ENCODE measurements at places on chromosomes 13 and 19.

DNA sequence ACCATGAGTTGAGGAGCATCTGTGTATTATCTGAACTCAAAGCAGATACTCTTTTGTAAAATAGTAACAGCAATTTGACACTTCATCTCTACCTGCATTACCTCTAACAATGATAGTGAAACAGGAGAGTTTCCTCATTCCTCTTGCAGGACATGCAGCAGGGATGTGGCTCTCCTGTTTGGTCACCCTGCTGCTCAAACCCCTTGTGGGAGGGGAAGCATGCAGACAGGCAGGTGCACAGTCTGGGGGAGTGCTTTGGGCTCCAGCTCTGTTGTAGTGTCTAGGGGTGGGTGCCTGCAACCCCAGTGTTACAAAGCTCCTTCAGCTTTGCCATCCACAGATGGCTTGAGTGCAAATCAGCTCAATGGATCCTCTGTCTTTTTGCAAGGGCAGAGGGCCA lies 827.6 kb downstream of the DACH1 start:
- no peak for DNase-seq

- no peak for DNase-seq
These were observed 6.6 kb upstream of the LMTK3 start for GRCh38 chr19:48518207-48518606.

DNA sequence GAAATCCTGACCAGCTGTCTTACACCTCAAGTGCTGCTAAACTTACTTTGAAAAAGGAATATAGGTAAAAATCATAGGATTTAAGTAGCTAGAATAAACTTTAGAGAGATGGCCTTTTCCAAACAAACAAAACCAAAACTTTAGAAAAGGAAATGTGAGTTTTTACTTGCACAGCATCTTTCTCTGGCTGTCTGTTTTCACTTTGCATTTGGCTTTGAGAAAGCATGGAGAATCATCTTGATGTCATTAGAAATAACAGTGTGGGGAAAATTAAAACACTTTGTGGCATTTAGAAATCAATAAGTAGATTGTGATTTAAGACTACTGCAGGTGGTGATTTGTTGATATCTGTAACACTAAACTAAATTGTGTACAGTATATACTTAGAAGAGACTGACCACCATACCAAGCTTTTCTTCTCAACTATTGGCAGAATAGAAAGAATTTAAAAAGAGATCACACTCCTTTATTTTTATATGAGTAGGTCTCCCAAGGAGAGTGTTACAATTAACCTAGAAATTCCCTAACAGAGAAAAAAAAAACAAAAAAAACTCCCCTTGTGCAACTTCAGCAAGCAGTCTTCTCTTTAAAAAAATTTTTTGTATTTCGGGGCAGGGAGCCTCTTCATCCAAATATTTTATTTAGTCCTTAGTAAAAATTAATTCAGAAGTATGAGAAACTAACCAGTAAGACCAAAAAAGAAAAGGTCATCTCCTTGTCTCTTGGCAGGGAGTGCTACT lies 6.1 kb downstream of the WDFY2 start:
- no peak for DNase-seq

DNA sequence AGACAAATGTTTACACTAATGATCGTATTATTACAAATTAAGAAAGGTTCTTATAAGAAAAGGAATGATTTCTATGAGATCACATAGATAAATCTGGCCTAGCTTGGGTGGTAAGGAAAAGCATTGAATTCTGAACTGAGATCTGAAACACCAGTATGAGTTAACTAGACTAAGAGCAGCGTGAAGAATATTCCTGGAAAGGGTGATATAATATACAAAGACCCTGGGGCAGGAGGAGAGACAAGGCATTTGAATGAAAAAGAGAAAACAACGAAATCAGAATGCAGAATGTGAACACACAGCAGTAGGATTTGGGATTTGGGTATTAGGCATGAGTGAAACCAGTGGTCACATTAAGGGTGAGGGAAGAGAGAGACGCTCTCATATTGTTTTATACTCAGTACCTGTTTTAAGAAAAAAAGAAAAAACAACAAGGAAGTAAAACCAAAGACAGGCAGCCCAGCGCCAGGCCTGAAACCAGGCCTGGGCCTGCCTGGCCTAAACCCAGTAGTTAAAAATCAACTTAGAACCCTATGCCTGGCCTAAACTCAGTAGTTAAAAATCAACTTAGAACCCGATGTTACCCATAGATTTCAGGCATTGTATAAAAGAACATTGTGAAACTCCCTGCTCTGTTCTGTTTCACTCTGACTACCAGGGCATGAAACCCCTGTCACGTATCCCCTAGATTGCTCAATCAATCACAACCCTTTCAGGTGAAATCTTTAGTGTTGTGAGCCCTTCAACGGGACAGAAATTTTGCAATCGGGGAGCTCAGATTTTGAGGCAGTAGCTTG lies 287.1 kb downstream of the ITGBL1 start:
- DNase-seq, result no peak

DNA sequence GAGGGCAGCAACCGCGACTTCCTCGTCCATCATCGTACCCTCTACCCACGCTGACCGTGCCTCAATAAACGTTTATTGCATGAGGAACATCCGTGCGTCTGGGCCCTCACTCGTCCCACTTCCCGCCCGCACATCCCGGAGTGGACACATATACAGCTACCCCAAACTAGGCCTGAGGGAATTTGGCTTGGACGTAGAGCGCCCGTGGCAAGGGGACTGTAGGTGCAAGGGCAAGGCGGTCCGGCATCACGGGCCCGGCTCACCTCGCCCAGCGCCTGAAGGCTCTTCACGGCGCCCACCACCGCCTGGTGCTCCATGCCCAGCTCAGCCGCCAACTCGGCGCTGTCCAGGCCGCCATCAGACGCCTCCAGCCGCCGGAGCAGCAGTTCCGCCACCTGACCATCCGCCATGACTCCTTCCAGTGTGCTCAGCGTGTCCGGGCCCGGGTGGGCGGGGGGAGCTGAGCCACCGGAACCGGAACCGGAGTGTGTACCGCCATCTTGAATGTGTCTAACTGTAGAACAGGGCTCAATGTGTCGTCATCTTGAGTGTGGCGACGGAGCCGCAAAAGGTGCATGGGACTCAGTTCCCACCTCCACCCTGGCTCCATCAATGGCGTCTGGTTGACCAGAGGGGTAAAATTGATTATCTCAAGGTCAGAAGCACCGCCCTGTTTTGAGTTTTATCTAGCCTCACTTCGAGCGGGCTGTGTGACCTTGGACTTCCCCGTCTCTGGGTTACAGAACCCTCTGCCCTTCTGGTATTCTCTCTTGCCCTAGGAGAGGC lies at the start of gene FARSA:
Gene FARSA, minus strand, starts transcription at position 425 of the 786 bp plus-strand sequence. Its CDS starts 15 bp downstream, at position 410.
- peak; percentile 75 for DNase-seq

GRCh38 chr13:44818428-44818827 lies 170.8 kb downstream of the NUFIP1 start:
- no peak for DNase-seq

DNA sequence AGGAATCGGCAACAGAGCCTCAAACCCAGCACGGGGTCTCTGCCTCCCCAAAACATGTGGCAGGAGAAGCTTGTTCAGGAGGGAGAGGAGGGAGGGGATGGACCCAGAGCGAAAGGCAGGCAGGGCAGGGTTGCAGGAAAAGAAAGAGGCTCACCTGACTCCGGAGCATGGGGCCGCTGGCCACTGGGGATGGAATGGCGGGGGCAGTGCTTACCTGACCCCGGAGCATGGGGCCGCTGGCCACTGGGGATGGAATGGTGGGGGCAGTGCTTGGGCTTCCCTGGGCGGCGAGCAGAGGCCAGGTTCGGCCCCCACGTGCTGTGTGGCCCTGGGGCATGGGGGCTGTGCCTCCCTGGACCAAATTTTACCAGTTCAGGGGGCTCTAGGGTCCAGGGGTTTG lies 13.3 kb upstream of the CELF5 start:
- no peak for DNase-seq

DNA sequence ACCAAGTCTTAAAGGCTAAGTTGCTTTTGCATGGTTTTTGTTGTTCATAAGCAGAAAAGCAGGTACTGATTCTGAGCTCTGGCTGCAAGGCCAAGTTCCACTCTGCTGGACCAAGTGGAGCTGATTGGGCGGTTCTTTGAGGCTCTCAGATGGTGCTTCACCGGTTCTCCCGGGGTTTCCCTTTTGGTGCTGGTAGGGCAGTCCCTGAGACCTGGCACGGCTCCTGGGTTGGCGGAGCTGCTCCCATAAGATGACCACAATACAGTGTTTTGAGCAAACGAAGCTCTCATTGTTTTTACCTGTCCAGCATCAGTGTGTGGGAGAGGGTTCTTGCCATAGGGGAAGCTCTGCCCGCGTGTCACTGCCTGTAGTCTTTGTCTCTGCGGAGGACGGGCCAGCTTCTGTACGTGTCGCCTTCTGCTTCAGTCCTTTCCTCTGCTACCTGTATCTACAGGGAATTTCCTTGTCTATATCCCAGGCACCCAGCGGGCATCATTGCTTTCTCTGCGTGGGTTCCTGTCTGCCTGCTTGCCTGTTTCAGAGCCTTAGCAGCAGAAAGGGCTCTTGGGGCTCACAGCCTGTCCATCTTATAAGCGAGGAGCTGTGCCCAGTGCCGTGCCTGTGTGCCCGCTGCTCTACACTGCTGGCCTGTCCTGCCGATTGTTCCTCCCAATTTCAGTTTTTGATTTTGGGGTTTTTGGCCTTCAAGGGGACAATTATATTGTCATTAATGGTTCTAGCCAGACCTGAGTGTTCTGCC lies 2.3 kb downstream of the U2AF2 start:
- no peak for DNase-seq

DNA sequence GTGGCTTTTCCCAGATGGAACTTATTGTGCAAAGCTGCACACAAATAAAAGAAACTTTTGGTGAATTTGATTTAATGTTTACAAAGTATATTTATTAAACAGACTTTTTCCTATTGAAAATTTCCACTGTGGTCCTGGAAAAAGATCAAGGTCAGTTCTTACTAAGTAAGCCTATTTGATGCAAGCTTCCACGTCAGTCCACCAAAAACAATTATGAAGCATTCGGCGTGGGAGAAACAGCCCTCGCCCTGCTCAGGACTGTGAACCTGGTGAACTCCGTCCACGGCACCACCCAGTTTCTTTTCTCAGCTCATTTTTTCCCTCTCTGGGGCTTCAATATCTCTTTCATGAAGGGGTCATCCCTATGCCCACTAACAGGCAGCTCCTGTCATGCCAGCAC lies 149.8 kb downstream of the EFNB2 start:
- DNase-seq, result no peak

- DNase-seq, result no peak
These were observed 6.1 kb downstream of the PPP1R12C start for GRCh38 chr19:55111238-55111831.

DNA sequence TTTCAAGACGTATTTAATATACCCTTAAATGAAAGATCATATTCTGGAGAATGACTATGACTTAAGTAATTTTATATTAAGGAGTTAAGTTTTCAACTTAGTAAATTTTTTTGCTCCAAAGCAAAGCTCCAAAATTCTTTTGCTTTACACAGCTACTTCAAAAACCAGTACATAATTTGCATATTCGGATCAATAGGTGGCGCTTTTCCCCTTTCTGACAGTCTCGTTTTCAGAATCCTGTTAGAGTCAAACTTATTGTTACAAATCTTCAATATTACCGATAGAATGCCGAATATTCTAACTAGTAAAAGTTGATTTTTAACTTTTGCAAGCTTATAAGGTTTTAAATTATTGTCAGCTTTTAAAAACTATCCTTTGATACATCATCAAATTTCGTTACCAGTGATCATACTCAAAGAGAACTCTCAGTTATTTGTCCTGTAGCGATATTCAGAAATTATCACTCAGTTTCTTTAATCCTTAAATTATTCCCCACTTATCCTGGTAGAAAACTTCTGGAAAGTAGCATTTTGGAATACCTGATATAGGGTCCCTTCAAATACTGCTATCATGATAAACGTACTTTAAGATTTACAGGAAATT lies 852.7 kb upstream of the KLHL1 start:
- no peak for DNase-seq

DNA sequence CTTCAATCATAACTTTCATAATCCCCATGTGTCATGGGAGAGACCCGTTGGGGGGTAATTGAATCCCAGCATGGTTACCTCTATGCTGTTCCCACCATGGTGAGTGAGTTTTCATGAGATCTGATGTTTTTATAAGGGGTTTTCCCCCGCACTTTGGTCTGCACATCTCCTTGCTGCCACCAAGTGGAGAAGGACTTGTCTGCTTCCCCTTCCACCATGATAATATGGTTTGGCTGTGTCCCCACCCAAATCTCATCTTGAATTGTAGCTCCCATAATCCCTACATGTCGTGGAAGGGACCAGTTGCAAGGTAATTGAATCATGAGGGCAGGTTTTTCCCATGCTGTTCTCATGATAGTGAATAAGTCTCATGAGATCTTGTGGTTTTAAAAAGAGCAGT lies 524.9 kb downstream of the SLITRK5 start:
- no peak for DNase-seq

- no peak for DNase-seq
These were observed 263.5 kb downstream of the FOXO1 start for GRCh38 chr13:40402931-40403431.

DNA sequence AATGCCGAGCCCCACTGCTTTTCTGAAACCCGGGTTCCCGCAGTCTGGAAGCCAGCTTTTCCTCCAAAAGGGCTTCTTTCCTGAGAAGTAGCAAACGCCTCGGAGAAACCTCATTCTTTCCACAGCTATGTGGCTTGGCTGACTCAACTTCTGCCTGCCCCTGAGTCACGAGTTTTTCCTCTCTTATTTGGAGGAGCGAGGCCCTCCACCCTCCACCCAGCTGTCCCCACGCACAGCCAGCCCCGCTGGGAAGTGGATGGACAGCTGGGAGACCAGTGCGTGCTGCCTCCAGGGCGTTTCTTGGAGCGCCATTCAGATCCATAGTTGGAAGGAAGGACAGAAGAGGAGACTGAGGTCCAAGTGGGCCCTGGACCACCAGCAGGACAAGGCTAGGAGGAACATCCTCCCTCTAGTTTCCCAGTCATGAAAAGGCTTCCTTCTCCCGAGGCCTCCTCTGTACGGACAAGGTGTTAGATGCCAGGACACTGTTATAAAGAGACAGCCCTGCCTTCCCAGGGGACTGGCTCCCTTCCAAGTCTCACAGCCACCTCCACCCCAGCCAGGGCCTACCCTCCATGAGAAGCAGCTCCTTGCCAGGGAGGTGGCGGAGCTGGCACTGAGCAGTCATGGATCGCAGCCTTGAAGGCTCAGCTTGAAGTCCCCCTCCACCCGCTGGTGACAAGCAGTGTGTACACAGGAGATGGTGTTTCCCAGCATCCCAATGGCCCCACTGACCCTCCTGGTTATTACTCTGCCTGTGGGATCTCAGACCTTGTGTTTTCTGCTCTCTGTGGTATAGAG lies 2.5 kb upstream of the PLEKHF1 start:
- no peak for DNase-seq

DNA sequence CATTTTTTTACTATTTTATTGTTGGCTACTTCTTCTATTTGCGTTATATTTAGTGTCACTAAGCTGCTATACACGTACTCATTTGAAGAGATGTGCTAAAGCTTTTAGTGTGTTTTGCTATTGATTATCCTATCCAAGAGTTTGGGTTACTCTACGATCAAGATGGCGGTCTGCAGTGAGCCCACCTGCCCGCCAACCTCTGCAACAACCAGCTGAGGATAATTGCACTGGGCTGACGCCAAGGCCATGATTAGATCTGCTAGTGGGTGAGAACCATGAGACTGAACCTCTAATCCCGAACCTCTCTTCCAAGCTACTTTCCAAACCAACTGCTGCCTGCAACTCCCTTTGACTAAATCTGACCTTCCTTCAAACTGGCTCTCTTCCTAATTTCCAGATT lies 1.8 kb downstream of the CPB2 start:
- DNase-seq, result no peak

- no peak for DNase-seq
These were observed 3.5 kb upstream of the UBAC2 start for GRCh38 chr13:99197117-99197651.

- no peak for DNase-seq
These were observed 70.6 kb downstream of the ESD start for GRCh38 chr13:46726347-46726746.

Measured in activated CD4-positive, alpha-beta T cell treated with anti-CD3 and anti-CD28 coated beads for 1 hour (primary cell).